ENCODE measurements at places on chromosomes 12 and 14. TPM values are rescaled to one million over a fixed set of nuclear protein-coding genes. Genes with fewer than 3 reads are reported as not detected.

Gene SPSB2
- total RNA-seq: 4.9 TPM

Gene ANO6
- 111 TPM for total RNA-seq

Gene TSPAN19
- total RNA-seq: not detected

Gene DBX2
- not detected for total RNA-seq
